ENCODE measurements at places on chromosomes 16 and 17.

GRCh38 chr16:68529608-68529930, 9.5 kb upstream of the ZFP90 start:
- DNase-seq, result no peak

GRCh38 chr17:79991924-79992648, 43.6 kb downstream of the TBC1D16 start:
- DNase-seq, result no peak

- DNase-seq, result no peak
These were observed 4.8 kb downstream of the ZP2 start for GRCh38 chr16:21206550-21206949.

GRCh38 chr16:55756963-55757362, 75.9 kb downstream of the CES1 start:
- no peak for DNase-seq

DNA sequence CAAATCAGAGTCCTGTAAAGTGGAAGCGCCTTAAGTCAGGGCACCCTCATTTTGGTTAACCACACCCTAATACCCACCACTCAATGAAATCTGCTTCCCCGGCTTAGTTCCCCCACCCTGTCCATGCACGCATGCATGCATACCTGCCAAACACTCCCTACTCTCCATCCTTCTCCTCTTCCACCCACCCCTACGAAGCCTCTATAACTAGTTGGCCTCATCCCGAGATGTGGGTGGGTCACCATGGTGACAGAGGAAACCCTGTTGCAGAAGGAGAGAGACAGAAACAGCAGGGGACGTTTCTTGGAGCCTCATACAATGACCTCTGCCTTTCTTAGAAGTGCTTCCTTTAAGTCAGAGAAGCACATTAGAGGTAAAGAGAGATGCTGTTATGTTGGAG, 46.8 kb upstream of the DNAH9 start:
- no peak for DNase-seq

DNA sequence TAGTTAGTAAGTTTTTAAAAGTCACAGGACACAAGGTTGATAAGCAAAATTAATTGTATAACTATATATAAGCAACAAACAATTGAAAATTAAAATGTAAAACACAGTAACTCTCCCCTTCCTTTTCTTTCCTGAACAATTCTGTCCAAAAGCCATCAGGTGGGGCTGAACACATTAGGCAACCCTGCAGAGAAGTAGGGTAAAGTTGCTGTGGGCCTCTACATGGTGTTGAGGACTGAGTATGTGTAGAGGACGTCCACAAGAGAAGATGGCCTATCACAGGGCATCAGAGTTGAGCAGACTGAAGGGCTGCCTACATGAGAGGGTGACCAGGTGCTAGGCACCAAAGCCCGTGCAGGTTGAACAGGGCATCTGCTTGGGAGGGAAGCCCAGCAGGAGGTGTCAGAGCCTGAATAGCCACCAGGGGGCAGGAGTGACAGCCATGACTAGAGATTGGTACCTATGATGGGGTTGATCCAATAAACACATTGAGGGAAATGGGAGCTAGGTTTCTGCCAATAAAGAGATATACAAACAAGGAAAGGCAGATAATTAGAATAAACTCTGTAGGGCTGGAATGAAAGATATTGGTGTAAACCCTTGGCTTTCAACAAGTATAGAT, 415.1 kb downstream of the NPIPA8 start:
- DNase-seq, result no peak

- no peak for DNase-seq
These were observed 35.4 kb downstream of the CHD9 start for GRCh38 chr16:53090286-53090590.

- DNase-seq, result no peak
These were observed 1.8 kb downstream of the ST3GAL2 start for GRCh38 chr16:70437017-70437581.

GRCh38 chr16:4101421-4102219, 14.6 kb downstream of the ADCY9 start:
- no peak for DNase-seq

DNA sequence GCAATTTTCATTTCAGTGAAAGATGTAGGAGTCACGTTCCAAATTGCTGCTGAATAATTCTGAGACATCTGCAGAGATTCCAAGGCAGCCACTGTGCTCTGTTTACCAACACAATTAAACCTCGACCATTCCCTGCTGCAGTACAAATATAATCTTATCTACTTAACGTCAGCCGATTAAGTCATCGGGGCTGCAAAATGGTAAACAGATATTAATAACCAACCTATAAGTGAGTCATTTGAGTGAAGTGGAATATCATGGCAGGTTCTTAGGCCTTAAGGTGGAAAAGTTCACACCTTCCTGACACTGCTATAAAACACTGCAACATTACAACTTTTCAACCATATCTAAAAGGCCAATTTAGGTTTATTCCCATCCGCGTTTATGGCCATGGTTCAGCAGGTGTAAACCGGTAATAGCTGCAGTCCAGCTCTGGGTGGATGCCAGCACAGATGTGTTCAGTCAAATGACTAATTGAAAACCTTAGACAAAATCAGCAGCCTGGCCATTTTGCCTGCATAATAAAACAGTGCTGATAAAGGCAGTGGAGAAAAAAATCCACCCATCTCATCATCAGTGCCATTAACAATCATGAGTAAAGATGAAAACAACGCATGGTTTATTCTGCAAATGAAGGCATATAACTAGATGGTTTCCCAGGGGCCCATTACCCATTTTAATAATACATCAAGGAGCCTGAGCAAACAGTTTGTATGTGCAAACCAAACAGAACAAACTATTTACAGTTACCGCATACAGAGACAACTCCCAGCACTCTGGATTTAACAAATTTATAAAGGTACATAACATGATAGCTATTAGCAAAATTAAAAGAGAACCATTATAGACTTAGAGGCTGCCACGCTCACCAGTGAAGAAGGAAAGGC, 202.9 kb upstream of the IRX3 start:
- no peak for DNase-seq

GRCh38 chr17:65633988-65634387, 72.5 kb upstream of the AXIN2 start:
- DNase-seq, result no peak

- DNase-seq, result no peak
These were observed 14.4 kb upstream of the FAAP100 start for GRCh38 chr17:81566461-81567126.

- DNase-seq, result no peak
These were observed 1.4 kb upstream of the BAHCC1 start for GRCh38 chr17:81393684-81394376.

GRCh38 chr17:20206068-20206467, 196.9 kb downstream of the SPECC1 start:
- DNase-seq, result no peak

DNA sequence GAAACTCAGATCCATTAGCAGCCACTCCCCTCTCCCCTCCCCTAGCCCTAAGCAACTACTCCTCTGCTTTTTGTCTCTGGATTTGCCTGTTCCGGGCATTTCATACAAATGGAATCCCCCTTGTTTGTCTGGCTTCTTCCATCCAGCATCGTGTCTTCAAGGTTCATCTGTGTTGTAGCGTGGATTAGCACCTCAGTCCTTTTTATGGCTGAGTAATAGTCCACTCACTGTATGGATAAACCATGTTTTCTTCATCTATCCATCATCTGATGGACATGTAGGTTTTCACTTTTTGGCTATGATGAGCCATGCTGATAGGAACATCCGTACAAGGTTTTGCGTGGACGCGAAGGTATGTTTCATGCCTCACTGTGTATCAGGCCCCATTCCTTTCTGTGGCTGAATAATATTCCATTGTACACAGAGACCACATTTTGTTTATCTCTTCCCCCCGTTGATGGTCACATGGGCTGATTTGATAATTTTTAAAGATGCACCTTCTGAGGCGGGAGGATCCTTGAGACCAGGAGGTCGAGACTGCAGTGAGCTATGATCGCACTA, 8.9 kb upstream of the GSE1 start:
- DNase-seq, result no peak

DNA sequence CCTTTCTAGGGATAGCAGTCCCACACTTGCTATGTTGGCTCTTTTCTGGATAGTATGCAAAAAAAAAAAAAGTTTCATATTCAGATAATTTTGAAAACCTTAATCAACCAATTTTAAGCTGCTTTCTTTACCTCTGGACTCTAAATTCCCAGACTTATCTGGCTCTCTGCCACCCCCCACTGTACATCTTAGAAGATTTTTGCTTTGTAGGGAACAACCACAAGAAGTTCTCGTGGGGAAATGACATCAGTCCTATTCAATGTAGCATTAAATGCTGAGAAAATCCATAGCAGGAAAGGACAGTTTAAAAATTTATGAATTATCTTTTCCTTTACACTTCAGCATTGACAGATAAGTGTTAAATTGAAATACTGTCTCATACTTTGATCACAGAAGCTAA, 562.7 kb upstream of the HSBP1 start:
- DNase-seq, result no peak

DNA sequence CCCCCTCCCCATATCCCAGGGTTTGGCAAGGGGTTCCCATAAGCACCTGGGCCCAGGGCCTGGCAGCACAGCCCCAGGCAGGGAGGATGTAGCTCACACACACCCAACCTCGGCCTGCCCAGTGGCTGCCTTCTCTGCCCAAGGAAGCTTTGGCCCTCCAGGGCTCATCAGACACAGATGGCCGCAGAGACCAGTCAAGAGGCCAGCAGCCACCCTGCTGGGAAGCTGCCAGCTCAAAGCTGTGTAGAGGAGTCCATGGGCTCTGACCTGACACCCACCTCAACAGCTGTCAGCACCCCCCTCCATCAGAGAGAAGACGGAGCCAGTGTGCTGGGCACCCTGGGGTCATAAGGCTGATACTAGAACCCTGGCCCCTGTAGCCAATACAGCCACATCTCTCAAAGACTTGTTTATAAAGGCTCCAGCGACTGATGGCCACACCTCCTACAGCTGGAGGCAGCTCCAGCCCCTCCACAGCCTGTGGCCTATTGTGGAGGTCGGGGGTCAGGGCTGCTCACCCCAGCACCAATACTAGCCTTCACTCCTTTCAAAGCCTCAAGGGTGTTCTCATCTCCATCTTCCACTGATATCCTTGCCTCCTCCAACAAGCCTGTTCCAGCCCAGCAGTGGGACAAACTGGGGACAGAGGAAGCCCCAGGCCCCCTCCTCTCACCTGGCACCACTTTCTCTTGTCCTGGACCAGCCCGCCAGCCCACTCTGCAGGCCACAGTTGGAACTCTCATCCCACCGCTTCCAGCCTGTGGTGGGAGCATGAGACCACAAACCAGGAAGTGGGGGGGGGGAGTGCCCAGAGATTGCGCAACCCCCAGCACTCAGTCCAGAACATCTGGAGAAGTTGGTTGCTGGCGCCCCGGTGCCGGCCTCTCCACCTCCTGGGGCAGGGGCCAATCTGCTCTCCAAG, 2.2 kb upstream of the MPG start:
- DNase-seq, result no peak

- no peak for DNase-seq
These were observed 21.1 kb downstream of the CDR2 start for GRCh38 chr16:22353191-22353919.

DNA sequence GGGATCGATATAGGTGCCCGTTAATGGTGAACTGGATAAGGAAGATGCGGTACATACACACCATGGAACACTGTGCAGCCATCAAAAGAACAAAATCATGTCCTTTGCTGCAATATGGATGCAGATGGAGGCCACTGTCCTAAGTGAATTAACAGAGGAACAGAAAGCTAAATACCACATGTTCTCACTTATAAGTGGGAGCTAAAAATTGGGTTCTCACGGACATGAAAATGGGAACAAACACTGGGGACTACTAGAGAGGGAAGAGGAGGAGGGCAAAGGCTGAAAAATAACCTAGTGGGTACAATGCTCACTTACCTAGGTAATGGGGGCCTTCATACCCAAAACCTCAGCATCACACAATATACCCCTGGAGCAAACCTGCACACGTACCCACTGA, 302.6 kb downstream of the XYLT1 start:
- DNase-seq, result no peak

DNA sequence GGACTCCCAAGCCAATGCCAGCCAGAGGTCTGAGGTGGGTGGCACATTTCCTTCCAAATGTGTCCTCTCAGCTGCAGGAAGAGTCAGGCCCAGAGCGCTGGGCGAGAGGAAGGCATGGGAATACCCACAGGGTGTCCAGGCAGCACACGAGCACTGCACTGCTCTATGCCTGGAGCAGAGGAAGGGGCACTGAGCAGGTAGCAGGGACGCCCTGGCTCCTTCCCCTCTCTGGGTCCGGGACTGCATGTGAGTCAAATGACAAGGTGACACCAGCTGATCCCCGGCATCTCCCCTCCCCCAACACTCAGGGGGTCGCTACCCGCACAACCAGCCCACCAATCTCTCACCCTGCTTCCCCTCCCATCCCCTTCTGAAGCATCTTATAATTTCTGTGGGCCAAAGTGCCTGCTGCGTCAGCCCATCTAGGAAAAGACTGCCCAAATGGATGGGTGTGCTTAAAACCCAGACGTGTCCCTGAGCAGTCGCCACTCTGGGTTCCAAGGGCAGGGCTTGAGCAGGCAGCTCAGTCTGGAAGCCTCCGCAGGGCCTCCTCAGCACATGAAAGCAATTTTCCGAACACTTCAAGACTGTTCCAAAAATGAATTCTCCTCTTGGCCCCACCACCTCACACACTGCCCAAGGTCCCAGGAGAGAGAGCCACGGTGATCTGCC, 12.0 kb upstream of the BCAR1 start:
- no peak for DNase-seq

GRCh38 chr17:8126491-8127066, 2.7 kb upstream of the HES7 start:
- DNase-seq, result no peak

- no peak for DNase-seq
These were observed 5.7 kb upstream of the PRPSAP1 start for GRCh38 chr17:76359375-76359774.

GRCh38 chr16:86466696-86467406, 43.5 kb upstream of the FOXF1 start:
- DNase-seq, result no peak

DNA sequence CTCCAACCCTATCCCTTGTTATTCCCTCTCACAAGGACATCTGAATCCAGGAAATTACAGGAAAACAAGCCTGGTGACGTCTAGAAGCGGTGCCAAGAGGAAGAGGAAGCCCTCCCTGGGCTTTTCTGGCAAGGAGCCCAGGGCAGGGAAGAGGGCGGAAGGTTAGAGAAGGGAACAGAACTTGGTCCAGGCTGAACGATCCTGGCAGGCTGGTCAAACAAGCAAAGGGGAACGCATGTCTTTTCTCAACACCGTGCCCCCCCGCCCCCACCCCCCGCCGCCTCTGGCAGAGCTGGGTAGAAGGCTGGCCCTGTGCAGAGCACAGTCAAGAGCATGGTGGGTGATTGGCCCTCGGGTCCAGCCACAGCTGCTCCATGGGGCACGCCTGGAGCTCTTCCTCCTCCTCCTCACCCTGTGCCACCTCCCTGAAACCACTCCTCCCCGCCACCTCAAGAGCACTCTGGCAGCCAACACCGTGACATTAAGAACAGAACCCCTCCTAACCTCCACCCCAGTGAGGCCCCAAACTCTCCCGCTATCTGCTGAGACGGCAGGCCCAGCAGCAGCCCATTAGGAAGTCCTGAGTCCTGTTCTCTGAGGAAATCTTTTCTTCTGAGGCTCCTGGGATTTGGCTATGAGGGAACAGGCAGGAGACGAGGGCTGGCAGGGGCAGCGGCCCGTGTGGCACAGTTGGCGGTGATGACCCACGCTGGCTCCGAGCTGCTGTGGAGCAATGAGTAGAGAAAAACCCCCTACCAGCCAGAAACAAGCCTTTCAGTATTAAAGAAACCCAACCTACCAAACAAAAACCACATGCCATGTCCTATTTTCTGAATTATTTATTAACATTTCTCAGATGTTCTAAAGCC, 7.3 kb downstream of the C16orf86 start:
- DNase-seq, result no peak

GRCh38 chr16:188674-189073, 8.4 kb downstream of the HBQ1 start:
- DNase-seq, result no peak

Measured in T-helper 2 cell (primary cell).